ENCODE measurements at places on chromosomes 6 and 20.

GRCh38 chr6:34657037-34657306 lies 39.6 kb downstream of the ILRUN start:
- DNase-seq = no peak

GRCh38 chr6:38957426-38957825 lies 91.2 kb upstream of the GLP1R start:
- DNase-seq = no peak

DNA sequence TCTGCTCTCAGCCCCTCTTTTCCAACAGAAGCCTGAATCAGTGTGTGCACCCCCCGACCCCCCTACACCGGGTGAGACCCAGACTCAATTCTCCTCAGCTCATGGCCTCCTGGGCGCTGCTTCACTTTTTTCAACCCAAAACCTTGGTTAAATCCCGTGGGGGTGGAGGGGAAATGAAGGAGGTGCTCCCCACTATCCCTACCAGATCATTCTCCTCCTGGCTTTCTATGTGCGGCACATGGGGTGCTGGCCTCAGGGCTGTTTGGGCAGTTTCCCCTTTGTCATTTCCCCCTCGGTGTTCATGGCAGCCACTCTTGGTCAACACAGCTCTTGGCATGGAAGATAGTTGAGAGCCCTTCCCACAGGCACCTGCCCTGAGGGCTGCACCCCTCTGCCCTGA lies 4.6 kb downstream of the CST4 start:
- no peak for DNase-seq

DNA sequence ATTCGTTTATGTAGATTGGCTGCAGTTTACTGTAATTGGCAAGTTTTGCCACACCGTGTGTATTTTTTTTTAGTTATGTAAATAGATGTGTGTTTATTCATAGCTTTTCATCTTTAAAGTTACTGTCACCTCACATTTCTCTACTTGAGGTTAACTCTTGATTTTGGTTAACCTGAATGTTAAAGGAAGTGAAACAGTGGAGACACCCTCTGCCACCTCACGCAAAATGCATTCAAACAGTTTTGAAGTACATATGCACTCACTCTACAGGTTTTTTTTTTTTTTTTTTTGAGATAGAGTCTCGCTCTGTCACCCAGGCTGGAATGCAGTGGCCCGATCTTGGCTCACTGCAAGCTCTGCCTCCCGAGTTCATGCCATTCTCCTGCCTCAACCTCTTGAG lies 17.7 kb downstream of the OR2A4 start:
- DNase-seq = no peak

DNA sequence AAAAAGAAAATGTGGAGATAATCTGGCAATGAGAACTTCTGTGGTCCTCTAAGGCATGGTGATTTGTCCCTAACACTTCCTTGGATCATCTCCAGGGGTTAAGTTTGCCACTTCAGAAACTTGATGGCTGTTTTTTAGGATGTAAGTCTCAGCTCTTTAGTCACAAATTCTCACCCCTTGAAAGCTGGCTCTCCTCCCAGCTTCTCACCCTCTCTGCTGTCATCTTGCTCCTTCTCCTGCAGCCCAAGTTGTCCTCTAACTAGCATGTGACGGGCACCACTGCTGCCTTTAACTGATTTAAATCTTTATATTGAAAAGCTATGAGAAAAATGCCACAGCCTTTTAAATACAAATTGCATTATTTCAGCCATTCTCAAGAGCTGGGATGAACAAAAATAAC lies 107.8 kb downstream of the MAP3K5 start:
- no peak for DNase-seq

DNA sequence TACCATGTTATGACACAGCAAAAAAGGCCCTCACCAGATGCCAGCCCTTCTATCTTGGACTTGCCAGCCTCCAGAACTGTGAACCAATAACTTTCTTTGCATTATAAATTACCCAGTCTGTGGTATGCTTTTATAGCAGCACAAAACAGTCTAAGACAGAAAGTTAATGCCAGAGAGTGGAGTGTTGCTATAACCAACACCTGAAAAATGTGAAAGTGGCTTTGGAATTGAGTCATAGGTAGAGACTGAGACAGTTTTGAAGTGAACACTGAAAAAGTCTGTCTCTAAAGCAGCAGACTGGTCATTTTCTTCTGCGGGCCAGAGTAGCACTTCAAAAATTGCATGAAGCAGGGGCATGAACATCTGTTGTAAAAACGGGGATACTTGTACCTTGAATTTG lies 28.0 kb upstream of the ASIP start:
- DNase-seq = no peak

- no peak for DNase-seq
Observed at GRCh38 chr6:80460257-80460865, 353.9 kb downstream of the BCKDHB start.

DNA sequence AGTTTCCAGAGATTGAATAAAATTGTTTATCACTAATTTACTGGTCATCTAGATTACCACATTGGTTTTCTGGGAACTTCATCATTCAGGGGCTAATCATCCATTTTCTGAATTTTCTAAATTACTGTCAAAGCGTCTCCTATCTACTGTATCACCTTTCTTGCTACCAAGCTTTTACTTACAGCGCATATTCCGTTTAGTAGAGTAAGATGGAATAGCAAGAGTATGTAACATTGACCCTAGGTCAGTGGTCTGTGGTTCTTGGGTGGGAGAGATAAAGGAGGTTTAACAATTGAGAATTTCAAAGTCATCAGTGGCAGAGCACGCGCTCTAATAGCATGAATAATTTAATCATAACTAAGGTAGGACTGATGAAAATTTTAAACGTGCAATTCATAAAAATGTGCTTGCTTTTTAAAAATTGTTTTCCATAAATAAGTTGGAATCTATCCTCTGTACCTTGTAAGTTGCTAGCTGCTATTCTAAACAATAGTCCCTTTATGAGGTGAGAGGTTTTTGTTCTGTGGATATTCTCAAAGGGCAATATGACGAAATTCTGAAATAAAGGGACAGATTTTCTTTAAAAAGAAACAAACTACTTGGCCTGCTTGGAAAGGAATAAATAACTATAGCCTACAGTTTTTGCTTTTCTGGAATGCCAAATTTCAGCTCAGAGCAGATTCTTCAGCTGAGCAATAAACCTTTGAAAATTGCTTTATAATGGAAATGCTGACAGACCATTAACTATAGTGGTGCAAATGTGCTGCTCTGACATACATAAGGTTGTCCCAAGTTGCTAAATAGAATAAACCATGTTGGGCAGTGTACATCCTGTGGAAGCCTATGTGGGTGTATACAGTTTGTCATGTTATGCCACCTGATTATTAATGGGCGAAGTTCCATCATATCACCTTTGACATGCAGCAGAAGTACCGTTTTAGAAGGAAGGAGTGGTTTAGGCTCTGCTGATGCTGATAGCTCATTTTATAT lies 84.1 kb downstream of the ZFAND3 start:
- DNase-seq = no peak

DNA sequence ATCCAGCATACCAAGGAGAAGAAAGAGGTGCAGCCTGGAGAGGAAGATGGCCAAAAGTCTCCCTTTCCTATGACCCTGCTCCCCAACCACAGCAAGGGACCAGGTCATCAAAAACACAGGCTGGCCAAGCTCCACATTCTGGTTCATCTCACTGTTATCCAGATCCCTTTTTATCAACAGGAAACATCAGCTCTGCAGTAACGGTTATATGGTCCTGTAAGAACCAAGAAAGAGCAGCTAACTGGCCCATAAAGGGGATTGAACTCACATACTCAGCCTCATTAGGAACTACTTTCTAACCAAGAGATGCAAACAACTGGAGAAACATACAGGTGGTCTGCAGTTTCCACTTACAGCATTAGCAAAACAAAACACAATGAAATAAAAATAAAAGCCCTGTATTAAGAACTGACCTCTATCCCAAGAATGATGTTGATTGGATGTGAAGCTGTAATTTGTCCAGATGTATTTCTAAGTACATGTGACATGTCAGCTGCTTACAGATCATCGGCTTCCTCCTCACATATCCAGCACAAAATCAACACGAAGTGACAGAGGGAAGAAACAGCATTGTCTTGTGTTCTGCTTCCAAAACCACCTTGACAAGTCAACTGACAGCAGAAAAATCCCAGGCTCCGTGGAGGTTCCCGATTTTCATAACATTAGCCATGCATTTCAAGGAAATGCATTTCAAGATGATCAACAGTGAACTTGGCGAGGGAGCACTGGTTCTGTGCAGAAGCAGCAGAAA lies 557.2 kb upstream of the AGPAT4 start:
- DNase-seq = no peak

GRCh38 chr6:142300758-142301650 lies 803 bp upstream of the ADGRG6 start:
- DNase-seq = no peak

DNA sequence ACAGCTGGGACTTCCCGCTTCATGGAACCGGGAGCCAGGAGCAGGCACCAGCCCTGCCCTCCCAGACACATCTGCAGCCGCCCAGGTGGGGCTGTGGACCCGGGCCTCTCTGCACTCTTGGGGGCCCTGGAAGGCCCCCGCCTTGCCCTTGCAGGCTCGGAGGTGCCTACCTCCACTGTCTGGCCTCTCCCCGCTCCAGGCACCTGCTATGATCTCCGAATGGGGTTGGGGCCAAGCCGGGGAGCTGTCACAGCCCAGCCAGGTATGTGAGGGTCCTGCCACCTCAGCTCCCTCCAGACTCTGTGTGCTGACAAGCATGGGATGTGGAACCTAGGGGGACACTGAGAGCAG lies 54.0 kb downstream of the GMDS start:
- no peak for DNase-seq

DNA sequence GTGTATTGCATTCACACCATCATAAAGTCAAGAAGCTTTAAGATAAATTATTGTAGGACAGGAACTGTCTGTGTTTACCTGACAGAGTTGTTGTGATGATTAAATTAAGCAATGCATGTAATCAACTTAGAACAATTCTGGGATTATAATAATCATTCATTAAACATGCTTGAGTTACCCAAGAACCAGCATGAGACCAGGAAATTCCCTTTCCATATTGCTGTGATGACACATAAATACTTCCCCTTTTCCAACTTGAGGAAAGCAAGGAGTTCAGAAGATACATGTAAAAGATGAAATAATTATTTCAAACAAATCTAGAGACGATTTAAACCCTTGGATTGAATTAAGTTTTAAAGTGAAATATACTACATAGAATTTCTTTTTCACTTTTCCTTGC lies 404.4 kb downstream of the GJA1 start:
- no peak for DNase-seq

DNA sequence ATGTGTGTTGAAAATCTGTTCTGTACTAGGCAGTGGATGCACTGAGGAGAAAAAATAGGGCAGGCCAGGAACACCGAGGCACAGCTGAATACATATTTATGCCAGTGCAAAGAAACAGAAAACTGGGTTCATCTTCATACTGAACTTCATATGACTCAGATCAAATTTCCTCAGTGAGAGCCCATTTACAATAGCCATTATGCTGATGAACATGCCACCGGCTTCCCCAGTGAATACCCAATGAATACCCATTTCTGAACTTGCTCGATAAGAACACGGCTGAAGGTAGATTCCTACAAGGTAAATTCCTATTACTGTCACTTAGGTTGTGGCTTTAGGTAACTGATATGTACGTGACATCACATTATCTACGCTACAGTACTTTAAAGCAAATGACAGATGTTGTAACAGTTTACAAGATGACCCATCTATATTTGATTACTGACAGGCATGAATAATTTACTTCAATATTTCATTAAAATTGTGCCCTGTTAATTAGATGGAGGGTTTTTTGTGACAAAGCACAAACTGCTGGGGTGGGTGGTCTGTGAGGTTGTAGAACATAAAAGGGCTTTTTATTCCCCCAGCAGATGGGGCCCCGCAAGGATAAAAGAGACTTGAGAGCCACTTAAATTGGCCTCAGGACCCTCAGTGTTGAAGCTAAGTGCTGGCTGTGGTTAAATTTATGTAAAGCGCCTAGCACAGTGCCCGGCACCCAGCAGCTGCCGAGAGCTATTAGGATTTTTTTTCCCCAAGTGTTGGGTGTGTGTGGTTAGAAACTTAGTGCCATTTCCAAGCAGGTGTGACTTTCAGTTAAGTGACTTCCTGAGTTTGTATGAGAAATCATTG lies 264.5 kb downstream of the CD83 start:
- no peak for DNase-seq

- DNase-seq = no peak
Observed at GRCh38 chr6:133764008-133764753, 124.7 kb upstream of the TCF21 start.

GRCh38 chr6:35084041-35084491 lies 57.1 kb downstream of the TCP11 start:
- peak; percentile 13 for DNase-seq

DNA sequence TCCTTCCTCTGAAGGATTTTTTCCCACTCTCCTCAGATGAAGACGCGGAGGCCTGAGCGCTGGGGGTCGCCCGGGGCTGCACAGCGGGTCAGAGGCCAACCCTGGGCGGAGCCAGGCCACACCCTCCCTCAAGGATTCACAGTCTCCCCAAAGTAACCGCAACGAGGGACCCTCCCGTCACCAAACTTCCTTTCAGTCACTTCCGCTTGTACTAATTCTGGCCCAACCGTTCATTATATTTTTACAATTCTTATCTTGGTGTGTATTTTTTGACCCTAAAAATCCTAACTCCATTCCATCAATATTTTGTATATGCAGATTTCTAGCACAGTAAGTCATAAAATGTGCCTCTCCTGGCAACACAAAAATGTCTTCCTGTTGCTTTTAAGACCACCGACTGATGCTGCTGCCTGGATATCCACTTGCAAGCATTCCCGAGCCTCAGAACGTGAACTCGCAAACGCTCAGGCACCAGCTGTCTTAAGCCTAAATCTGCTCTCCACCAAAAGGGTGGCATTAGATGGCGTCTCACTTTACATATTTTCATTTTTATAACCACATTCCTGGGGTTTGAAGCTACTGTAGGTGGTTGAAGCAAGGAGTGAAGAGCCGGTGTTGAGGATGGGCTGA lies 128.0 kb downstream of the DLL1 start:
- DNase-seq = no peak

GRCh38 chr6:15952231-15953151 lies 176.4 kb upstream of the MYLIP start:
- no peak for DNase-seq

GRCh38 chr6:44339763-44340625 lies 2.5 kb upstream of the SPATS1 start:
- DNase-seq = no peak

DNA sequence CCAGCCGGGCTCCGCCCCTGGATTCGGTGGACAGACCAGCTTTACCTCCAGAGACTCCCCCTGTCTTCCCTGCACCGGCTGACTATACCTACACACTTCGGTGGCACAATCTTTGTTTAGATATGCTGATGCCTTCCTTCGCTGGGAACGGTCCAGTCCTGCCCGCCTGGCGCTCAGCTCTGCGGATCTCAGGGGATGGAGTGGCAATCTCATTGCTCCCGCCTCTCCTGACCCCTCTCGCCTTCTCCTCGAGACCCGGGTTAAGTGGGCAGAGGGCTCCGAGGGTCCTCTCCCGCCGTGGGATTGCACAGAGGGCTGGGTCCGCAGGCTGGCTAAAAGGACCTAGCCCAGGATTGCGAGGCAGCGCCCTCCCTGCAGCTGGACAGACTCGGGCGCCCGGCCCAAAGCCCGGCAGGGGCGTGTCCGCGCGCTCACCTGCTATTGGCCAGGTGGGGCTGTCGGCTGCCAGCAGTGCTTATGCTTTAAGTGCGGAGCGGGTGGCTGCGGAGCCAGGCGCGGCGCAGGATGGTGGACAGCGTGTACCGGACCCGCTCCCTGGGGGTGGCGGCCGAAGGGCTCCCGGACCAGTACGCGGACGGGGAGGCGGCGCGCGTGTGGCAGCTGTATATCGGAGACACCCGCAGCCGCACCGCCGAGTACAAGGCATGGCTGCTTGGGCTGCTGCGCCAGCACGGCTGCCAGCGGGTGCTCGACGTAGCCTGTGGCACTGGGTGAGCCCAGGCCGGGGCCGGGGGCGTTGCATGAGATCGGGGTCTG lies at the start of gene GNMT:
TSS of gene GNMT (plus strand) at position 512 of the 777 bp plus-strand sequence. CDS start at position 526, 14 bp downstream.
- peak; percentile 58 for DNase-seq

- DNase-seq = no peak
Observed at GRCh38 chr6:44285552-44286284, 15.5 kb downstream of the TMEM151B start.

All from testis (tissue), 5 donors.